ENCODE measurements at places on chromosomes 1 and 21. TPM values are rescaled to one million over a fixed set of nuclear protein-coding genes. Genes with fewer than 3 reads are reported as not detected.

The DMRTB1 gene
- polyA plus RNA-seq = not detected

The GNAT2 gene
- polyA plus RNA-seq = 0.04 TPM

The SYTL1 gene
- polyA plus RNA-seq = 5.2 TPM

The FAM167B gene
- polyA plus RNA-seq = 2.7 TPM

The TNFRSF25 gene
- 43.2 TPM for polyA plus RNA-seq

The C1orf94 gene
- not detected for polyA plus RNA-seq

DNA sequence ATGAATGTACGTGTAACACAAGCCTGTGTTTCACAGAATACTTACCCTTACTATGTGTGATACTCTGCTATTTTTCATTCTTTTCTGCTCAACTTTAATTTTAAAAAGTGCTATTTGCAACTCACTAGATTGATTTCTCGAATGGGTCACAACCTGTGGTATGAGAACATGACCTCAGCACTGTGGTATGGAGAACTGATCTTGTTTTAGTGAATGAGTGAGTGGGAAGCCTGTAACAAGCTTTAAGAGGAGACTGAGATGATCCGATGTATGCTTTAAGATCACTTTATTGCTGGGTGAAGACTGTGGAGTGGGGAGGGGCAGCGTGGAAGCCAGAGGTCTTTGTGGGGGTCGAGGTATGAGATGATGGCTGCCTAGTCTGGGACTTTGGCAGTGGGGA lies 21.6 kb downstream of the MECR start:
- DNase-seq = no peak
- no peak overlapping the region for H3K27ac ChIP-seq
- H3K4me1 ChIP-seq = no peaks in the 10 kb centered on the region
- H3K36me3 ChIP-seq = no peaks in the 10 kb centered on the region
- no peaks in the 10 kb centered on the region for H3K27me3 ChIP-seq
- no peak overlapping the region for H3K4me3 ChIP-seq

DNA sequence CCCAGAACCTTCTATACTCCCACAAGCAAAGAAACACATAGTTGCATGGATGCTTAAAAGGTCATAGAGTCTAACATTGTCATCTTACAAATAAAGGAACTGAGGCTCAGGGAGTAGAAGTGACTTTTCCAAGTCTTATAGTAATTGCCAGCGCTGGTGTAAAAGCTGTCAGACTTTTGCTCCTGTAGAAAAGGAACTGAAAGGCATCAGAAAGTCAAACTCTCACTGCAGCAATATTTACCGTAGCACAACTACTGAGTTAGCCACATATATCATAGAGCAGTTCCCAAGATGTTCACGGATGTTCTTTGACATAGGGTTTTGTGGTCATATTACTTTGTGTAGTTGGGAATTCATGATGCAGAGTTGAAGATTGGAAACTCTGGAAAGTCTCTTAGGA lies 16.6 kb upstream of the USP24 start:
- no peaks in the 10 kb centered on the region for H3K27me3 ChIP-seq
- no peaks in the 10 kb centered on the region for H3K36me3 ChIP-seq
- no peak for DNase-seq

DNA sequence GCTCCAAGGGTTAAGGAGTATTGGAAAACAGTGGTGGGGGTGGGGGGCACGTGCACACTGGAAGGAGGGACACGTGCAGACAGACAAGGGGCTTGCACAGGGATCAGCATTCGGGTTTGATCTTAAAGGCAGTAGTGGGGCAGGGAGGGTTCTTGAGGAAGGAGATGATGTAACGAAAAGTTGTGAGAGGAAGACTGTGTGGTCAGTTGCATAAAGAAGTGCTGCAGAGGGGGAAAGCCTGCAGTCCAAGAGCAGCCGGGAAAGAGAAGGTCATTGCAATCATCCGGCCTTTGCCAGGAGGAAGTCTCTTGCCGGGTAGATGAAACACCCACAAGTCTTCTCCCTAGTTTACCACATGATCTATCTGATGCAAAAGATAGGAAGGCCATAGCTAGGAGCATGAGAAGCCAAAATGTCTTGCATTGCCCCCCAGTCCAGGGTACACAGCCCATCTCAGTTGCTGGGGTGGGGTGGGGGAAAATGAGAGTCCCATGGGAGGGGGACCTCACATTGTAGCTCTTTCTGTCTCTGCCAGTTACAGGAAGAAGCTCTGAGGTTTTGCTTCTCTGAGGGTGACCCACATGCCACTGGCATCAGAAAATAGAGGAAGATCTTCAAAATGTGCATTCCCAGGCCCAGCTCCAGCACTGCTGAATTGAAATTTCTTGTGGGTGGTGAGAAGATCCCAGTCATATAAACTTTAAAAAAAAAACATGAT lies 202.5 kb upstream of the RAB4A start:
- DNase-seq = no peak
- H3K36me3 ChIP-seq = no peaks in the 10 kb centered on the region
- no peak overlapping the region for H3K4me3 ChIP-seq
- H3K27me3 ChIP-seq = no peaks in the 10 kb centered on the region

DNA sequence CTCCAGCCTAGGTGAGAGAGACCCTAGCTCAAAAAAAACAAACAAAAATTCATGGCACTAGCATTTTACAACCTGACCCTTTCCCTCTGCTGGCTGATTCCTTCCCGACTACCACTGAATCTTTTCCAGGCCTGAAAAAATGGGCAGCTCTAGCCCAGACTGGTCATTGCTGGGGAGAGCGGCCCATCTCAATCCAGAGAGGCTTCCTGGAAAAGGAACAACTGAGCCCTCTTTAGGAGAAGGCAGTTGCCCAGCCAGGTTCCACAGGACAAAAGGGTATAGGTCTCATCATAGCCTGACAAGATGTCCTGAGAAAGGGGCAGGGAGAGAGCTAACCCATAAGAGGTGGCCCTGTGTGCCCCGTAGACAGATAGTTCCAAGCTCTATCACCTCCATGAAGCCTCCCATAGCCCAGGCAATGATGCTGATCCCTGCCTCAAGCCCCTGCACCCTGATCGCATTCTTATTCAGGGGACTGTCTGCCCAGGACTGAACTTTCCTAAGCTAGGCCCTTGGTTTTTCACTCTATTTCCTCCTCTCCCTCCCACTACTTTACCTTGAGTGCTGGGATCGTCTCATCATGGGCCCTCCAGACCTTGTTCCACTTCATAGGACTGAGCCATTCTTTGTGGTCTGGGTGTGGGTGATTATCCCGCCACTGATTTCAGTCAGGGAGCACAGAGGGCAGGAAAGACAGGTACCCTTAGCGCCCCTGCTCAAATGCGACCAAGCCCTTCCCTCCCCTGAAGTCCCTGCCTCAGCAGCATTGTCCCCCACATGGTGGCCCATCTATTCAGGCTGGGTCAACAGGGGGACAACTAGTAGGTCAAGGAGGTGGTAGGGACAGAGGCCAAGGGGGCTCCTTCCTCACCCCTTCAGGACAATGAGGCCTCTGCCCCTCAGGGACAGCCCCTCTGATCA lies 18.2 kb downstream of the RHBG start:
- H3K36me3 ChIP-seq = no peaks in the 10 kb centered on the region
- no peak overlapping the region for H3K4me3 ChIP-seq
- H3K27ac ChIP-seq = no peak overlapping the region

DNA sequence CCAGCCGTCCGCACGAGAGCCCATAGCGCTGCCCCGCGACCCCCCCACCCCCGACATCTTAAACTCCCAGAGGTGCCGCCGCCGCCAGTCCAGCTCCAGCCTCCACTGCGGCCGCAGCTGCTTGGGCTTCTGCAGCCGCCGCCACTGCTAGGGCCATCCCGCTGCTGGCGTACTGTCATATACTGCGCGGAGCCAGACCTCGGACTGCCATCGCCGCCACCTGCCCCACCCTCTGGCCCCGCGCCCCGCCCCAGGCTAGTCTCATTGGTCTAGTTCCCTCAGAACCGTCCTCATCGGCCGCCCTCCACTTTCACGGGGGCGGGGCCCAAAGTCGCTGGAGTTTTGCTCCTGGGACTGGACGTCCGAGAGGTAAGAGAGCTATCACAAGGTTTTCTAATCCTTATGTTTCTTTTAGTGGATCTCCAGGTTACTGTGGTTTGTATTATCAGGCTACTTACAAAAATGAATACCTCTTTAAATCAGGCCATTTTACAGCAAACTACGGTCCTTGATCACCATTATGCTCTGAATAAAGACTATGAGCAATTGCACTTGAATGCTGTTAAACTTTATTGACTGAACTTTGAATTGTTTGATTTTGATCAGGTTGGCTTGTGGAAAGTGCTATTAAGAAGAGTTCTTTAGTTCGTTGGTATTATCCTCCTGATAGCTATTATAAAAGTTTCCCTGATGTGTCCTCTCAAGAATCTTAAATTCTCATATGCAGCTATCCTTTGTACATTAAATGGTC lies 2.8 kb upstream of the CD1D start:
- peak; percentile 93 for DNase-seq
- no peak overlapping the region for H3K4me3 ChIP-seq
- H3K27ac ChIP-seq = peak overlapping the region; percentile 48
- peaks cover 18% of the 10 kb centered on the region for H3K4me1 ChIP-seq
- H3K27me3 ChIP-seq = no peaks in the 10 kb centered on the region
- no peaks in the 10 kb centered on the region for H3K36me3 ChIP-seq

DNA sequence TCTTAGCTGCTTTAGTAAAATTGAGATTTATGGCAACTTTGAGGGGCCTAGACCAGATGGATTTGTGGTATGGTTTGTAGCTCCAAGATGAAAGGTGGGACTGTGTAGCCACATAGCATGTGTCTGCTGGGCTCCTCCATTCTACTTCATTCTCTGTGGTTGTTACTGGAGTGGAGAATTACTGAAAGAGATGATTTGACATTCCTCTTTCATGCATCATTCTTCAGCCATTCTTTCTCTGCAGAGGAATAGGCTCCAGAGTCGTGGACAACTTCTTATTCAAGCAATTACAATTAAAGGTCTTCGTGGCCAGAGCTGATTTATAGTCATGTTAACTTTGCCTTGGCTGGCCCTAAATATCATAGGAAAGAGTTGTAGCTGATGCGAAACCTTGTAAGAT lies 328.9 kb downstream of the PAPPA2 start:
- H3K4me1 ChIP-seq = no peaks in the 10 kb centered on the region
- no peak for DNase-seq
- no peak overlapping the region for H3K27ac ChIP-seq
- H3K36me3 ChIP-seq = no peaks in the 10 kb centered on the region
- H3K4me3 ChIP-seq = no peak overlapping the region
- H3K27me3 ChIP-seq = no peaks in the 10 kb centered on the region

DNA sequence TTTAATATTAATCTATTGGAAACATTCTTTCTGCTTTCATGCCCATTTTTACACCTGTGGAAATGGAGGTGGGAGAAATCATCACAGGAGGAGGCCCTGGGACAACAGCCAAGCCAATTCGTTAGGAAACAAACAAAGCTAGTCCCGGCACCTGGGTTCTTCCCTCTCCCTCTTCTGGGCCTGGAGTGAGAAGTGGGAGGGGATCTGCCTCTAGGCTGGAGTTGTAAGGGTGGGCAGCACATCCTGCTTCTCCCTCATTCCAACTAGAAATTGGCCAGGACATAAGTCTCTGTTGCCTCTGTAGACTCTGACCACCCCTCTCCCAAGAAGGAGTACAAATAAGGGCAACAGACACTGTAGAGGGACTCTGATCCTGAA lies 20.2 kb upstream of the ERO1B start:
- no peak overlapping the region for H3K4me3 ChIP-seq
- no peaks in the 10 kb centered on the region for H3K27me3 ChIP-seq
- DNase-seq = no peak
- no peaks in the 10 kb centered on the region for H3K36me3 ChIP-seq
- H3K4me1 ChIP-seq = peaks cover 4% of the 10 kb centered on the region

DNA sequence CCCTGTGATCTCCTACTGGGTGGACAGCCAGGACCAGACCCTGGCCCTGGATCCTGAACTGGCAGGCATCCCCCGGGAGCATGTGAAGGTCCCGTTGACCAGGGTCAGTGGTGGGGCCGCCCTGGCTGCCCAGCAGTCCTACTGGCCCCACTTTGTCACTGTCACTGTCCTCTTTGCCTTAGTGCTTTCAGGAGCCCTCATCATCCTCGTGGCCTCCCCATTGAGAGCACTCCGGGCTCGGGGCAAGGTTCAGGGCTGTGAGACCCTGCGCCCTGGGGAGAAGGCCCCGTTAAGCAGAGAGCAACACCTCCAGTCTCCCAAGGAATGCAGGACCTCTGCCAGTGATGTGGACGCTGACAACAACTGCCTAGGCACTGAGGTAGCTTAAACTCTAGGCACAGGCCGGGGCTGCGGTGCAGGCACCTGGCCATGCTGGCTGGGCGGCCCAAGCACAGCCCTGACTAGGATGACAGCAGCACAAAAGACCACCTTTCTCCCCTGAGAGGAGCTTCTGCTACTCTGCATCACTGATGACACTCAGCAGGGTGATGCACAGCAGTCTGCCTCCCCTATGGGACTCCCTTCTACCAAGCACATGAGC lies 17.2 kb upstream of the SLC25A44 start:
- no peak overlapping the region for H3K4me3 ChIP-seq
- no peaks in the 10 kb centered on the region for H3K27me3 ChIP-seq
- H3K36me3 ChIP-seq = no peaks in the 10 kb centered on the region
- H3K4me1 ChIP-seq = peaks cover 20% of the 10 kb centered on the region

DNA sequence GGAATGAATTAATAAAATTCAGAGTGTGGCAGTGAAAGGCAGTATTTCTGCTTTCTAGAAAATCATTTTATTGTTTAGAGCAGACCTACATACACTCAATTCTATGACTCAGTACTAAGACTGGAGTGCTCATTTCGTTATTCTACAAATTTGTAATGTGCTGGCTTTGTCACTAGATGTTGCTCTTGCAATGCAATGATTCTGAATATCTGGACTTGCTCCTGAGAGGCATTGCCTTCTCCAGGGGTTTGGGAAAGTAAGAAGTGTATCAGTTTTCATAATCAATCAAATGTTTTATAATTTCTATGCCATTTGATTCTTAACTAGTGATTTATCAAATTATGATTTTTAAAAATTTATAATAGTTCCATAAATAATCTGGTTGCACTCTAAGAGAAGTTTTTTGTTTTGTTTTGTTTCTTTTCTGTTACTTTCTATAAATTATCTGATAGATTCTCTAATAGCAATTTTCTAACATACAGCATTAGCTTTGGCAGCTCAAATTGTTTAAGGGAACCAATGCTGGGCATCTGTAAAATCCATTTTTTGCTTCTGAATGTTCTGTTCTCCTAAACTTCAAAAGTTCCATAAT lies 280.5 kb upstream of the SGIP1 start:
- H3K4me3 ChIP-seq = no peak overlapping the region
- H3K4me1 ChIP-seq = no peaks in the 10 kb centered on the region
- H3K27ac ChIP-seq = no peak overlapping the region

DNA sequence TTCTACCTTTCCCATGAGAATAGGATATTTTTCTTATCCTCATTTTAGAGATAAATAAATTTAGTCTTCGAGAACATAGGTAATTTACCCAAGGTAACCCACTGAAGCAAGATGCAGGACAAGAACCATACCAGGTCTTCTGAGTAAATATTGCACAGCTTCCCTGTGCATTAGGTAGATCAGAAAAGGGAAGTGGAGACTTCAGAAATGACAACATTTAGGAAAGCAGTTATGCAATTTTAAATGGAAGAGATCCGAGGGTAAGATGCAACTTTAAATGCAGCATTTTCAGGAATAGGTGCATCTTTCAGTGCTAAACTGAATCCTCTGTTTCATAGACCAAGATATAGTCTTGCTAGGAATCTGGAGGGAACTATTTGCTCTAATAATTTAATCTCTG lies 206.4 kb upstream of the SGIP1 start:
- no peaks in the 10 kb centered on the region for H3K27me3 ChIP-seq
- no peak overlapping the region for H3K27ac ChIP-seq
- H3K4me3 ChIP-seq = no peak overlapping the region
- H3K36me3 ChIP-seq = no peaks in the 10 kb centered on the region
- no peak for DNase-seq
